ENCODE measurements at places on chromosomes 7 and 10.

DNA sequence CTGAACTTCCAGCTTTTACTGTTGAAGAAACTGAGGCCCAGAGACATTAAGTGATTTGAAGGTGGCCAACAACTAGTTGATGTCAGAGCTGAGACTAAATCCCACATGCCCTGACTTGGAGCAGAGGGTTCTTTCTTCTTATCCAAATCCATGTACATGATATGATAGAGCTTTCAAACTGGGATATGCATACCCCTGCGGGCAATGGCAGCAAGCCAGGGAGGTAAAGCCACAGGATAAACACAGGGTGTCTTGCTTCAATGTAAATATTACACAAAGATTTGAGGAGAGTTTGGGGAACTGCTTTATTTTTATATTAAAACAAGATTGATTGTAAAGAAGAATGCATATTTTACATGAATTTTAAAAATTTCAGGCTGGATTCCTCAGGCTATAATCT, 2.3 kb upstream of the LRRC72 start:
- DNase-seq = no peak

DNA sequence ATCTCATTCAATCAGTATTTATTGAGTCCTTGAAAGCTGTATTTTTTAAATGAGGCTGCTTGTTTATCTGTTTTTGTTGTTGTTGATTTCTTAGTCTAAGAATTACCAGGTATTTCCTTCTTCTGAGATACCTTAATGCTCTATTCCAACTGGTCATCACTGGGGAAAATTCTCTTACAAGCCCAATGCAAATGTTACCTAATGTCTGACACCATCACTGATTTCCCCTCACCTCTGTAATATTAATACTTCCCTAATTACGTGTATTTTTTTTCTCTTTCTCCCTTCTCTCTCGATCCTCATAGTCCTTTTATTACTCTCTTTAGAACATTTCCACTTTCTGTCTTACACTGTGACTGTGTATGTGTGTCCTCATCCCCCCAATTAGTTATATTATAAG, 13.9 kb downstream of the HDAC9 start:
- no peak for DNase-seq

DNA sequence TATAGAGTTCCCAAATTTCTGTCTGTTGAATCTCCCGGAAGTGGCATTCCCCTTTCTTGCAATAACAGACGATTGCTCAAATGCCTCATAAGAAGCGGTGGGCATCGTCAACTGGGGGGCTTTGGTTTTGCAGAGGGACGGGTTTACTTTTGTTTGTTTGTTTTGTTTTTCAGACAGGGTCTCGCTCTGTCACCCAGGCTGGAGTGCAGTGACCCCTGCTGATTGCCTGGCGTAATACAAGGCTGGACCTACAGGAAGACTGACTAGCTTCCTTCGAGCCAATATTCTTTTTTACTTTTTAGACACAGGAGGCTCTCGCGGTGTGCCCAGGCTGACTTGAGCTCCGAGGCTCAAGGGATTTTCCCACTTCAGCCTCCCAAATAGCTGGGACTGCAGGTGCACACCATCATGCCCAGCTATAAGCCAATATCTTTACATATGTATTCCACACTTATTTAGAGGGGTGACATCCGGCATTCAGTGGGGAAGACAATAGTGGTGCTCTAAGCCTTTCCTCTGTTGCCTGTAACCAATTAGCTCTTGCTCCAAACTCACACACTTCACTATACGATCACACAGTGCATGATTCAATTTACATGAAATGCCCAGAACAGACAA, 58.1 kb downstream of the FHIP2A start:
- peak; percentile 32 for DNase-seq

- no peak for DNase-seq
These were observed 3.5 kb downstream of the NOS3 start for GRCh38 chr7:150994141-150994837.

DNA sequence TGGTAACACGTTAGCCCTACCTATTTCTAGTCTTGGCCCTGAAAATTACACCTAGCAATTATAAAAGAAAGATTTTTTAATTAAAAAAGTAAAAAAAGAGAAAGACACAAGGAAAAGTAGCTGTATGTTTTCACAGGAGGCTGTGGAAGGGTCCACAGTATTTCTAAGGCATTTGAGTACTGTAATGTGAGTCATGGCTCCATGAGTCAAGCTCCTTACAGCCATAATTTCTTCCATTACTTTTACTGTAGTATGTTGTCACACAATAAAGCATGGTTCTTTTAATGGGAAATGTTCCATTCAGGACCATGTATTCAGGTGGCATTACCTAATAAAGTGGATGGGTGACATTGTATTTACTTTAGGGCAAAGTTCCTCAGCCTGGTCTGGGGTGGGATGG, 113.4 kb downstream of the GPR37 start:
- DNase-seq = no peak

DNA sequence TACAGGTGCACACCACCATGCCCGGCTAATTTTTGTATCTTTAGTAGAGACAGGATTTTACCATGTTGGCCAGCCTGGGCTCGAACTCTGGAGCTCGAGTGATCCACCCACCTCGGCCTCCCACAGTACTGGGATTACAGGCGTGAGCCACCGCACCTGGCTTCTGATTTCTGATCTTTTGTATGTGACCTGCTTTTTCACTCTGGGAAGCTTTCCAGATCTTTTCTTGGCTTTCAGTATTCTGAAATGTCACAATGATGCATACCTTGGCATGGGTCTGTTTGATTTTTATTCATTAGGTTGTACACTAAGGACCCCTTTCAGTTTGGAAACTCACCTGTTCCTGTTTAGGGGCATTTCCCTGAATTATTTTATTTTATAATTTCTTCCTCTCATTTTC, 41.6 kb downstream of the PROSER2 start:
- no peak for DNase-seq

DNA sequence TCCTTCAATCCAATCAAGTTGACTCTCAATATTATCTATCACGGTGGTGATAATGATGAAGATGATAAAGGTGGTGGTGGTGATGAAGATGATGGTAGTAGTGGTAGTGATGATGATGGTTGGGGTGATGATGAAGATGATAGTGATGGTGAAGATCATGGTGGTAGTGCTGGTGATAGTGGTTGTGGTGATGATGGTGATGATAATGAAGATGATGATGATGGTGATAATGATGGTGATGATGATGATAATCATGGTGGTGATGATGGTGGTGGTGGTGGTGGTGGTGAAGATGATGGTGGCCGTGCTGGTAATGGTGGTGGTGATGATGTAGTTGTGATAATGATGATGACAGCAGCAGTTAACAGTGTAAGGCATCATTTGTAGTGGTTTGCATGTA, 29.8 kb upstream of the SDK1 start:
- no peak for DNase-seq

GRCh38 chr7:29087840-29088170, 58.5 kb downstream of the CPVL start:
- no peak for DNase-seq

Measured in HuH-7 (cell line).